Left renal pelvis (tissue), 4 donors: ENCODE measurements at places on chromosomes 1 and 21.
A peak's percentile ranks its signal among the peaks of the same experiment; 100 is the strongest.

- no peak for DNase-seq
Observed at GRCh38 chr1:8274352-8274751, 43.6 kb upstream of the SLC45A1 start.

DNA sequence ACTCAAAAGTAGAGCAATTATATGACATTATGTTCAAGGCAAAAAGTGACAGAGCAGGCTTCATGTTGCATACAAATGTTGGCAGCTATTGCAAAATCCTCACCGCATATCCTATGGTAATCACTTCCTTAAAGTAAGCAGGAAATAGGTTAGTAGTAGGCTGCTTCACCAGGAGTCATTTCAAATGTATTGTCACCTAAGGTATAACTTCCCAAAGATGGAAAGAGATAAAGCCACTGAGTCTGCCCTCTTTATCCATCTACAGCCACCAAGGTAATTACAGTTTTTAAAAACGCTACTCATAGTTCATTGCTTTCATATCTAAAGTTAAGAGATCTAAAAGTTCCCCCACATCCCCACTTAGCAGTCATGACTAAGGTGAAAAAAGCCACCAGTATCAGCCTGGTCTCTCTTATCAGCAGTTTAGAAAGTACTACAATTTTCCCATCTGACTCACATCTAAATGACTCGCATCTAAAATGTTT lies 31.6 kb upstream of the UBE2U start:
- no peak for DNase-seq

- no peak for DNase-seq
Observed at GRCh38 chr1:199197695-199198094, 558.9 kb downstream of the PTPRC start.

DNA sequence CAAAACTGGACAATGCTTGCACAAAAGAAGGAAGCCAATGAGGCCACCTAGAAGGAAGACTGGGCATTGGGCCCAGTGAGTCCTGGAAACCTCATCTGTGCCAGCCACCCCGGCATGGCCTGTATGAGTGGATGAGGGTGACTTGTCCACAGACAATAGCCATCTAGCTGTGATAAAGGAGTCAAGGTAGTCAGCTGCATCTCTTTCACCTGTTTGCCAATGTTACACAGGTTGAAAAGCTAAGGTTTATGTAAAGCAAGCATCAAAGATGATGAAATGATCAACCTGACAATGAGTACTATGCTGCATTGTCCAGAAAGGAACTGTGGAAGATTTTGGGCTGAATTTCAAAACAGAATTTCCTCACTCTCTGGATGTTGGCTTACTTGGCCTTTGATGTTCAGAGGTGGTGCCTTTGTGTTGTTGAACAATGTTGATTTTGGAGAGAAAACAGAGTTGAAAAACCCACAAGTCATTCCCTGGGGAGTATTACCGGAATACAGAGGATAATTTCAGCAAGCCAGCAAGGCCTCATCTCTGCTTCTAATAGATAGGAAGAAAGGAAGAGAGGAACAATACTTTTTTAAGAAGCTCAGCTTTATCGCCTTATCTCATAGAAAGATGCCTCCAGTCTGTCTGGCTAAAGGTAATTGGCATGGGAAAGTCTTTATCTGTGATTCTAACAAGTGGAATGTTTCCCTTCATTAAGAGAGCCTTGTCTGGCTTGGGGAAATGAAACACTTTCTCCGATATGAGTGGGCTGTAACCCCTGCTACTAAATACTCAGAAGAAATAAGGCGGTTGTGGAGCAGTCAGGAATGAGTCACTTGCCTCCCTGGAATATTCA lies 11.4 kb upstream of the SELE start:
- no peak for DNase-seq

DNA sequence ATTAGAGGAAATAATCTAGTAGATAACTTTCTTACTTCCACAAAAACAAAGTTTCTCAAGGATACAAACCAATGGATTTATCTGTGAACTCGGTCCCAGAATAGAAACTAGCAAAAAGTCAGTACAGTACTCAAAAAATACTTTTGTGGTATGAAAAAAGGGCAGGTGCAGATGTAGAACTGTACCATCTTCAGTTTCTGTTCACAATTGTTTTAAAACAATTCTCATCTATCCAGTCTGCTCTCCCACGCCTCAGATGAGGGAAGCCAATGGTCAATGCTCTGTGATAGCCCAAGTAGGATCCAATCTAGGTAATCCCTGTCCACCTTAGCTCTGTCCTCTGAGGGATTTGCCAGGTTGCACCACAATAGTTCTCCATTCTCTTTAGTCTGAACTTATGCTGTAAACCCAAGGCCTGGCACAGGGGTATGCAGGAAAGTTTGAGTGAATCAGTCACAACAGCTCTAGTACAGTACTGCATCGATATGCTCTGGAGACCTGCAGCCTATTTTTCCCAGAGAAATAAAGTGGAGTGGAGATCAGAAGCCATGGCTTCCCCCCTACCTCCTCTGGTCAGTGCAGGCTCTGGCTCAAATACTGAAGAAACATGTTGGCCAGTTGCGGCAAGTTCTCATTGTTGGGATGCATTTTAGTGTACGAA lies 1.4 kb downstream of the KTI12 start:
- DNase-seq, result no peak

GRCh38 chr1:119080586-119080985 lies 59.9 kb downstream of the WARS2 start:
- DNase-seq, result no peak

DNA sequence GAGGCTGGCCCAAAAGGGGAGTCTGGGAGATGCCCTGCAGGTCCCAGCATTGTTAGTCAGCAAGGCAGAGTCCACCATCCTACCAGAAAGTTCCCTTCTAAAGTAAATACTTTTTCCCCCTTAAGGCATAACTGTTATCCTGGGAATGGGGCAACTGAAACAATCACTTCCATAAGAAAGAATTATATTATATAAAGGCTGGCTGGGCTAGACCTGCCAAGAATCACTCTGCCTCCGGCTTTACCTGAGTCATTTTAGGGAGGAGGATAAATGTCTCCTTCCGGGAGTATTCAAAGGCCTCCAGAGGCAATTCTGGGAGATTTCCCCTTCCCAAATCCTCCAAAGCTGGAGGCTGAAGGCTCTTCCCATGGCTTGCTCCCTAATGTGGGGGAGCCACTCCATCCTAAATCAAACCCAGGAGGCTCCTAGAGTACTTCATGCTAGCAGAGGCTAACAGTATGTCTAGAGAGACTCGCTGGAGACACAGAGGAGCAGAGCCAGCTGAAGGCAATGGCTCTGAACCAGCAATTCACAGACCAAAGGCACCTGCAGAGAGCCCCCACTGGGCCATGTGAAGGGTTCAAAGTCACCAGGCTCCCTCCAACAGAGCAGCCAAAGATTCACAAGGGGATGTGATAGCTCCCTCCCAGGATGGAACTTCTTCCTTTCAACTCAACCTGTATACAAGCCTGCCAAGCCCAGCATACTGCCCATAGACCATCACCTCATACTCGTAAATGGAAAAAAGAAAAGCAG lies 116.0 kb downstream of the ASTN1 start:
- DNase-seq, result no peak

DNA sequence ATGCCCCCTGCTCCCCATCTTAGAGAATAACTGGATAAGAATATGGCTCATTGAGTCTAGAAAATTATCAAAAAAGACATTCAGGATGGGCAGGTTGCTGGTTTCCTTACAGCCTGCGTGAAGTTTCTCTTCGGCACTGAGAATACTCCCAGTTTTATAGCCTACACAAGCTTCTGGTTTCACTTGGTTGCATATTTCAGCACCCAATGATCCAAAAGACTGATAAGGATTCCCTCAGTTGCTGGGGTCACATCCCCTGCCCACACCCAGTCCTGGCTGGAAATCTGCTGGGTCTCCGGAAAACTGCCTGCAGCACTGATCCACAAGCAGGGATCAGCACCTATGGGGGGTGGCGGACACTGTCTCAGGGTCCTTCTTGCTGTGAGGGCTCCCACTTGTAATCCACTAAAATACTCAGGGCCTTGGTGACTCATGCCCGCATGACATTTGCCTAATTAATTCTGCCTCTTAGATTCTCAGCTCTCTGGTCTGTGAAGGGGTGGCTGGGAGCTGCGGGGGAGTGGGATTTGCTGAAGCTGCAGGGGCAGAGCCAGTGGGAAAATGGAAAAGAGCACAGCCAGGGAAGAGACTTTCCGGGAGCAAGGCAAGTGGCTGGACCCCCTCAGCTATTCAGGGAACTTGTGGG lies 142.5 kb downstream of the ZNF648 start:
- DNase-seq, result no peak

- no peak for DNase-seq
Observed at GRCh38 chr1:16180291-16180824, 24.5 kb upstream of the EPHA2 start.

DNA sequence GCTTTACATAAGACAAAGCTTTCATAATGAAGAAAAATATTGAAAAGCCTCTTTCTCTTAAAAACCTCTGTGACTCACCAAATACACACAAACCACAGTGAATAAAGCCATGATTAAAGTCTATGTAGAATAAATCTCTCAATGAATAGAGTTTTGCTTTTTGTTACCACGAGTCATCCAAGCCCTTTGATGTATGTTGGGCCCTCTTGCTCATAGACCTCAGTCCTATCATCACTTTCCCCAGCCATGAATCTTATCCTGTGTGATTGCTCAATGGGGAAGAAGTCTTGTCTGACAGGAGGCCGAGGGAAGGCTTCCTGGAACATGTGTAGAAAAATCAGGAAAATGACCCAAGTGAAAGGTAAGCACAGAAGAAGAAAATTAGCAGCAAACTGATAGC lies 60.8 kb downstream of the NGF start:
- no peak for DNase-seq

DNA sequence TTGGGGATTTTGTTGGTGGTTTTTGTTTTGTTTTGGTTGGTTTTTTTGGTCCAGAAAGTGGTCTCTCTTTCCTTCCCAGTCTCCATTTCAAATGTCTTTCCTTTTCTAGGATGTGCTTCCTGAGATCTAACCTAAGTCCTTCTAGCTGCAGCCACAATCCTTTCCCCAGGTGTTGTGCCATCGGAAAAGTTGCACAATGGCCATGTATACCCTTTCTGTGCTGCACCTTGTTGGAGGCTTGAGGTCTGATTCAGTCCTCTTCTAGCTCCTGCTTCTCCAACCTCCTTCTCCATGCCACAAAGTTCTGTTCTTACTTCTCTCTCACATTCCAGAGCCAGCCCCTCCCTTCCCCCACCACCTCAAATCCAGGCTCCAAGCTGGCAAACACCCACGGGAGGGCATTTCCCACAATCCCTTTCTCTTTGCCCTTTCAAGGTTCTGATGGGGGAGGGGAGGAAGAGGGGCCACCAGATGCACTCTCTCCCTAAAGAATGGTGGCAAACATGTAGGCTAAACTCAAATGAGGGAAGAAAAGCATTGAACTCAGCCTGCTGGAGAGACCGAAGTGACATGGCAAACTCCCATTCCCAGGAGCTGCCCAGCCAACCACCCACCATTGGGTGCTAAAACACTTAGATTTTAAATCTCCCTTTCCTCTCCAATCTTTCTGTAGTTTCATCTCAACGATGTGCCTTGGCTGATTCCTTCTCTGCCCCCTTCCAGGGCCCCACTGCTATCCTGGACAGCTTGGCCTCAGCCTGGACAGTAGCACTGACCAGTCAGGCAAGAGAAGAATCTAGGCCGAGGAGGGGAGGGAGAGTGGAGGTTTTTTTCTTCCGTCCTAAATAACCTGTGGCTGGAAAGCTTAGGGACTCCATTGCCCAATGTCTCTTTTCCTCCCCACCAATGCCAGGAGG lies 2.9 kb downstream of the KCNJ10 start:
- no peak for DNase-seq

GRCh38 chr1:57401671-57402070 lies 22.2 kb downstream of the DAB1 start:
- DNase-seq, result no peak

- peak; percentile 29 for DNase-seq
Observed at GRCh38 chr21:37073417-37074196, 553 bp downstream of the TTC3 start.

DNA sequence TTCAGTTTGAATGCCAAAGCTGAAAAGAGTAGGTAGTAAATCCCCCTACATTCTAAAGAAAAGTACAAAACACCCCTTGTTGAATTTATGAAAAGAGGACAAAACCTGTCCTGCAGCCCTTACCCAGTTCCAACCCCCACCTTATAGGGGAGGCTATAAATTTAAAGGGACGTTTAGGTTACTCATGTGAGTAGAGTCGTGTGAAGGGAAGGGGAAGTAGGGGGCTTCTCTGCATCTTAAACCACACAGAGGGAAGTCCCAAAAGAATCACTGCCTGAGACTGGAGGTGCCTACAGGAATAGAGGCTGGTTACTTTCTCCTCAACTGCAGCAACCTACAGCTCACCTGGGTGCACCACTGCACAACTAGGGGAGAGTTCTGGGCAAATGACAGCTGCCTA lies 36.7 kb upstream of the KIRREL1 start:
- DNase-seq, result no peak

DNA sequence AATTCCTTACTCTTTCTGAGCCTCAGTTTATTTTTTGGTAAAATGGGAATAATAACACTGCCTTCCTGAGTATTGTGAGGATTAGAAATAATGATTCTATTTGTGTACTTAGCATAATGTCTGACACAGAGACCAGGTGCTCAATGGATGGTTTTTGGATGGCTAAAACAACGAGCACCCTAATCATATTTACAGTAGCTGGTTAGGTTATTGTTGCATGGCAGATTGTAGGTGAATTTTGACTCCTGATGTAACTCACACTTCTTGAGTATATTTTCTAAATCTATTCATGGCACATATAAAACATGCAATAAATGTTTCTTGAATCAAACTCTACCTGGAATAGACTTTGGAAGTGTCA lies 11.9 kb upstream of the DUSP10 start:
- no peak for DNase-seq

DNA sequence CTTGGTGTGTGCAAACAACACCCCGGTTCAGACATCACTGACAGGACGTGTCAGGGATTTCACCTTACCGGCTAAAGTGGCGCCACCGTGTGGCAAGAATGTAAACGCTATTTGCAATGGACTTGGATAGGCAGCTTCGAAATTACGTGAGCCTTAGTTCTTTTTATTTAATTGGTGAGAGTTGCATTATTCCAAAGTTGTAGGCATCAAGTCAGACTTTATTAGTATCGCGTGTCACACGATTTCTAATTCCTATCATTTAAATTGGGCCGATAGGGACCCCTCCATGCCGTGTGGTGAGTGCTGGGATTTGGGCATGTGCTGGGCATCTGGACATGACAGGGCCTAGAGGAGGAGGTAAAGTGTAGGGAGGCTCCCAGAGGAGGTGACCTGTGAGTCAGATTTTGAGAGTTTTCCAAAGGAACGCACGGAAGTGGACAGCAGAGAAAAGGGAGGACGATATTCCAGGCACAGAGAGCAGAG lies 14.5 kb upstream of the CPT2 start:
- peak; percentile 56 for DNase-seq

GRCh38 chr1:14486401-14487201 lies 111.9 kb upstream of the KAZN start:
- no peak for DNase-seq

- no peak for DNase-seq
Observed at GRCh38 chr1:114468047-114468446, 43.0 kb downstream of the TRIM33 start.

DNA sequence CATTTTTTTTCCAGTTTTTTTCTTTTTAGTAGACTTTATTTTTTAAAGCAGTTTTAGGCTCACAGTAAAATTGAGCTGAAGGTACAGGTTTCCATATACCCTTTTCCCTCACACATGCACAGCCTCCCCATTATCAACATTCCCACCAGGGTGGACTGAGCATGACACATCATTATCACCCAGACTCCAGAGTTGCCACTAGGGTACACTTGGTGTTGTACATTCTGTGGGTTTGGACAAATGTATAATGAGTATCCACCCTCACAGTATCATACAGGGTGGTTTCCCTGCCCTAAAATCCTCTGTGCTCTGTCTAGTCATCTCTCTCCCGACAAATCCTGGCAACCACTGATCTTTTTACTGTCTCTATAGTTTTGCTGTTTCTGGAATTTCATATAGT lies 3.0 kb upstream of the AIM2 start:
- no peak for DNase-seq
